Spinal cord (tissue), 10 donors: ENCODE measurements at places on chromosomes 6 and 20. TPM values are rescaled to one million over a fixed set of nuclear protein-coding genes. Genes with fewer than 3 reads are reported as not detected.

Gene ECT2L
- polyA plus RNA-seq: 0.54 TPM

Gene MYCT1
- 6.2 TPM for polyA plus RNA-seq

Gene COL20A1
- 50.9 TPM for polyA plus RNA-seq

Gene ANKRD66
- polyA plus RNA-seq: 3.2 TPM

Gene LYRM2
- 45.7 TPM for polyA plus RNA-seq

Gene ENPP5
- polyA plus RNA-seq: 4.0 TPM

Gene C20orf173
- polyA plus RNA-seq: not detected

Gene KIF13A
- polyA plus RNA-seq: 30.5 TPM

Gene RAB32
- polyA plus RNA-seq: 12.6 TPM

Gene WTAP
- 88.6 TPM for polyA plus RNA-seq

Gene TNF
- polyA plus RNA-seq: not detected

Gene CTCFL
- polyA plus RNA-seq: 0.24 TPM

Gene BTN1A1
- polyA plus RNA-seq: 0.08 TPM

Gene SLC22A2
- polyA plus RNA-seq: 1.2 TPM

Gene RBBP8NL
- not detected for polyA plus RNA-seq

Gene NDUFAF5
- 47.6 TPM for polyA plus RNA-seq

Gene CDKAL1
- 15.1 TPM for polyA plus RNA-seq

Gene TPBG
- 23.4 TPM for polyA plus RNA-seq

Gene SLC26A8
- polyA plus RNA-seq: 5.7 TPM

Gene PRDM13
- 2.3 TPM for polyA plus RNA-seq

Gene GATA5
- 0.13 TPM for polyA plus RNA-seq

Gene SF3B5
- 129 TPM for polyA plus RNA-seq

Gene NHSL1
- polyA plus RNA-seq: 31.3 TPM

Gene MAS1
- polyA plus RNA-seq: 0.05 TPM

Gene GABRR2
- 0.72 TPM for polyA plus RNA-seq

Gene PACRG
- 21.2 TPM for polyA plus RNA-seq

Gene GRM4
- 16.9 TPM for polyA plus RNA-seq

Gene HEY2
- 28.0 TPM for polyA plus RNA-seq

Gene JARID2
- 25.5 TPM for polyA plus RNA-seq

Gene XKR7
- 9.0 TPM for polyA plus RNA-seq

Gene LATS1
- 18.6 TPM for polyA plus RNA-seq

Gene CD93
- 19.8 TPM for polyA plus RNA-seq

Gene SLC22A7
- polyA plus RNA-seq: 0.71 TPM

Gene TAF4
- 17.5 TPM for polyA plus RNA-seq

Gene ELOVL2
- 56.7 TPM for polyA plus RNA-seq

Gene EYS
- polyA plus RNA-seq: 1.3 TPM

Gene MEI4
- polyA plus RNA-seq: 1.3 TPM

Gene DNMT3B
- 5.2 TPM for polyA plus RNA-seq

Gene SCRT2
- polyA plus RNA-seq: 8.2 TPM
